T follicular helper cell (primary cell): ENCODE measurements at places on chromosomes 2 and 18.

- DNase-seq, result no peak
Observed at GRCh38 chr2:16272038-16272788, 331.9 kb downstream of the MYCN start.

GRCh38 chr2:58042486-58042970, 4.1 kb upstream of the VRK2 start:
- DNase-seq, result no peak

DNA sequence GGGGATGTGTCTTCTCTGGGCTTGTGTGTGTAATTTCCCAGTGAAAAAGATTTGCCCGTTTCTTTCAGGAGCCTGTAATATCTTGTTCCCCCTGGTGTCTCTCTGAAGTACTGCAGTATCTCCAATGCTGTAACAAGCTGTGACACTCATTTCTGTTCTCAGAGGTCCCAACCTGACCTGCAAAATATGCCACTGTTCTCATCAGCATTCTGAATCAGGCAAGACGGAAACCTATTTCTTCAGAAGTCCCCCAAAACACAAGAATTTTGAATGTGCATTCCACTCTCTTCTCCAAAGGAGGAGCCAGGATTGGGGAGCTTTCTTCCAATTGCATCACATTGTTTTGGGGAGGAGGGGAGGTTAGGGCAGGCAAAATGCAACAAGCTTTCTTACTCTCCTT, 77.0 kb upstream of the CNGA3 start:
- DNase-seq, result no peak

DNA sequence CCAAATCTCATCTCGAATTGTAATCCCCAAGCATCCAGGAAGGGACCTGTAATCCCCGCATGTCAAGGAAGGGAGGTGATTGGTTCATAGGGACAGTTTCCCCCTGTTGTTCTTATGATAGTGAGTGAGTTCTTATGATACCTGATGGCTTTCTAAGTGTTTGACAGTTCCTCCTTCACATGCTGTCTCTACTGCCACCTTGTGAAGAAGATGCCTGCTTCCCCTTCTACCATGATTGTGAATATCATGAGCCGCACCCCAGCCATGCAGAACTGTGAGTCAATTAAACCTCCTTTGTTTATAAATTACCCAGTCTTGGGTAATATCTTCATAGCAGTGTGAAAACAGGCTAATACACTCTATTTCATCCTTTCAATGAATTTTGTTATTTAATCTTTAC, 446.7 kb downstream of the RNF144A start:
- DNase-seq, result no peak

DNA sequence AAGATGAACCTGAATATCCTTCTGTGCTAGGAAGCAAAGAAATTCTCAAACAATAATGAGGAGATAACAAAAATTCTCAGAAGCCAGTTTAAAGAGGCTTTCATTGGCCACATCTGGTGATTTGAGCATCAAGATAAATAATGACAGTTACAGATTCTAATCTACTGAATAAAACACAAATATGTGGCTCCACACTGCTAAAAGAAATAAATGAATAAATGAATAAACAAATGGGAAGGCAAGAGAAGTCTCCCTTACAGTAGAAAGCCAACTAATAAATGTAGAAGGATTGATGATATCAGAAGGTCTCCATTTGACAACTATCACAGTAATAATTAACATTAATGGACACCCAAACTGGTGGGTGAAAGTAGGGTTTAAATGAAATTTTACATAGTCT, 54.6 kb upstream of the ADAM23 start:
- DNase-seq, result no peak

DNA sequence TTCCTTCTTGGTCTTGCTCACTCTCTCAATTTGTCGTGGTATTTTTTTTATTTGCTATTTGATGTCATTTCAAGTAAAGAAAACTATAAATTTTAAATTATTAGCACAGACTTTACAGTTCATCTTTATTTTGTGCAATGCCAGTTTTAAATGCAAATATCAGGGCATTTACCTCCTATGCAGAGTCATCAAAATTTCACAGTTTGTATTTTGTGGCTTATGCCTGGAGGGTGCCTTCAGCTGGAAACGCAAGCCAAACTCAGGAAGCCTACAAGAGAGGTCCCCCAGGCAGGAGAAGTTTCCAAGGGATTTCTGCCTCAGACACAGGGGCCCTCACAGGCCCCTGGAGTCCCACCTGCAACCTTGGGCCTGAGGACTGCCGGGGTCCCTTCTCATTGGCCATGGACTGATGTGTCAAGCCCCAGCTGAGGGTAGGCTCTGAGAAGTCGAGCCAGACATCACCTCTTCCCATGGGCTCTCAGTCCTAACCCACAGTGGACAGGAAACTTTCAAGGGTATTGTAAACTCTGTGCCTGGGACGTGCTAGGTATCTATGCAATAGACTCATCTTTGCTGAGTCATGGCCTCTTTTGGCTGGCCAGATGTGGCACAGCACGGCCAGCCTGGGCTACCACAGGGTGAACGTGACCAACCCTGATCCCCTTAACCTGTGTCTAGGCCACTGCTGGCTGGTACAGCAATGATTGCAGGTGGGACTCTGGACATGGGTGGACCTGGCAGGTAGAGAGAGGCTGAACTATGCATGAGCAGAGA, 236.5 kb downstream of the CELF4 start:
- no peak for DNase-seq

DNA sequence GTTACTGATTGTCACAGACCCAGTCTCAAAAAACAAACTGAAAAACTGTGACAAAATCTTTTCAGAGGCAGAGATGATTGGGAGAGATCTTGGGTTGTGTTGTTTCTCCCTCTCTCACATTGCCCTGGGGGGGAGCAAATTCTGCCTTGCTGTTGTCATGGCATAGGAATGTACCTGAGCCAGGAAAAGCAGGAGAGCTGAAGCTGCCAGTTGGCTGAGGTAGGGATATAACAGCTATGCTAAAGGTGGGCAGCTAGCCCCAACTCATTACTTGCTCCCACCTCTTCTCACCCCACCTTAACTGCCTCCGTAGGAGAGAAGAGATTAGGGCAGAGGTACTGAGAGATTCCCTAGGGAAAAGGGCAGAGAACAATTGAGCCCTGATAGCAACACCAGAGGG, 299.3 kb downstream of the OSR1 start:
- DNase-seq, result no peak

- no peak for DNase-seq
Observed at GRCh38 chr2:137220438-137220993, 455.2 kb downstream of the THSD7B start.

DNA sequence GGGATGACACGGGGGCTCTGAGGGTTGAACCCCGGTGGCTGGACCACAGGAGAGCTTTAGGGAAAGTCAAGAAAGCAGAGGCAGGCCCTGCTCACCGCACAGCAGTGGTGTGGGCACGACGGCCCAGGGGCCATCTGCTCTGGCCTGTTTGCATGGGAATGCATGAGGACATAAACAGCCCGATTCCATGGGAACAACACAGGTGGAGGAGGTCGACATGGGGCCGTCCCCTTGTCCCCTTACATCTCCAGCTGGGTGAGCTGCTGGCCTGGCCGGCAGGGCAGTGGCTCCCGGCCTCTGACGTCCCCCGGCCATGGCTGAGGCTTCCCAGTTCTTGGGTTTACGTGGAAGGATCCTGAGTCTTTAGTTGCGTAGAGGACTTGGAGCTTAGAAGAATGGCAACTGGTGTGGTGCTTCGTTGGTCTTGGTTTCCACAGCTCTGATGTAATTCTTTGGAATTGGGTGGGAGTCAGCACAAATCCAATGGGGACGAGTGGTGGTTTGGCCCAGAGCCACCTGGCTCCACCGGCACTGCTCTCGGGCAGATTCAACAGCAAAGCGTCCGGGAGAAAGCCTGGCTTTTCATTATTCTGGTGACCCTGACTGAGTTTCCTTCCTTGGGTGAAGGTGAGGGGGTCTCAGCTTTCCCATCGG, 98.3 kb upstream of the HDAC4 start:
- DNase-seq, result no peak

- DNase-seq, result no peak
Observed at GRCh38 chr2:240499309-240500301, 58.2 kb downstream of the ANKMY1 start.

DNA sequence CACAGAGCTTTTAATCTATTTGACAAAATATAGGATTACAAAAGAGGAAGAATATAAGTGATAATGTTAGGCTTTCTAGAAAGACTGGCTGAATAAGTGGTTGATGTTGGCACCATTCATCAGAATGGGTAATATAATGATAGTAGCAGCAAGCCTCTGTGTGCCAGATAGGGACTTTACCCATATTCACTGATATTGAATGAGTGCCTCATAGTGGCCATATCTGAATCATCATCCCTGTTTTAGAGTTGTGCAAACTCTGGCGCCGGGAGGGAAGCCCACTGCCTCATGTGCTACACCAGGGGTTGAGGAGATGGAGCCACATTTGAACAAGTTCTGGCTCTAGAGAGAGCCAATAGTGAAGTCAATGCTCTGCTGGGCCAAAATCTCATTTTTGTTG, 368.7 kb upstream of the CRIM1 start:
- no peak for DNase-seq

DNA sequence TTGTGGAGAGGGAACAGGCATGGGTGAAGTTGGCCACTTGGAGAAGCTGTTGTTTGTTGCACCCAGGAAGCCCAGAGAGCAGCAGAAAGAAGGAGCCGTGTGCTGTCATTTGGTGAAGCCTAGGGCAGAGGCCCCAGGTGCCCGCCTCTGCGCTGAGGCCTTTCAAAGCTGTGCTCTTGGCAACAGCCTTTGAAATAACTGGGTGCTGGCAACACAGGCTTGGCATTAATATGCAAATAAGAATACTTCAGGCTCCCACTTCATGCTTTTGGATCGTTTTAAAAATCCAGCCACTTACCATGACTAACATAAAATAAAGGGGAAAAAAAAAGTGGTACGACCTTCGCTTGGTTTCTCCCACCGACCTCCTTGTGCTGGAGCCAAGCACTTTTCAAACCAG, 41.1 kb downstream of the DHRS9 start:
- no peak for DNase-seq

DNA sequence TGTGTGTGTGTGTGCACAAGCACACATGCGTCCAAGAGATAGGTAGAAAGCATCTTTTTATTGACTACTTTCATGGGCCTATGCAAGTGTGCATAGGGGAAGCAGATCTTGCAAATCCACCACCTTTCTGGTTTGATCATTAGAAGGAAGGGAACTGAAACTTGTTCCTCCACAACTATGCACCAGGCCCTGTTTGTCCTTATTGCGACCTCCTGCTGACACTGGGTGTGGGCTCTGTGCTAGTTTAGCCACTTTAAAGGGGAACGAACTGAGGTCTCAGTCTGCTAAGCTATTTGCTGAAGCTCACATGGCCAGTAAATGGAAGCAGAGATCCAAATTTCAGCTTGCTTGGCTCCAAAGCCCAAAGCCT, 32.1 kb upstream of the INSIG2 start:
- no peak for DNase-seq

DNA sequence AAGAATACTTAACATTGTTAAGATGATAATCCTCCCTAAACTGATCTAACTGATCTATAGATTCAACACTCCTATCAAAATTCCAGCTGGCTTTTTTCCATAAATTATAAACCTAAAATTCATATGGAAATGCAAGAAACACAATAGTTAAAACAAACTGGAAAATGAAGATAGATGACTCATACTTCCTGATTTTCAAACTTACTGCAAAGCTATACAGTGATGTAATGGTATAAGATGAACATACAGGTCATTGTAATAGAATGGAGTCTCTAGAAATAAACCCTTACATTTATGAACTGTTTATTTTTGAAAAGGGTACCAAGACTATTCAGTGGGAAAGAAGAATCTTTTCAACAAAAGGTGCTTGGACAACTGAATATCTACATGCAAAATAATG, 32.3 kb downstream of the UBXN4 start:
- no peak for DNase-seq

GRCh38 chr2:198874472-198874858, 583.3 kb downstream of the SATB2 start:
- DNase-seq, result no peak

- DNase-seq, result no peak
Observed at GRCh38 chr2:26913999-26914658, 56.3 kb upstream of the MAPRE3 start.

- no peak for DNase-seq
Observed at GRCh38 chr18:59488899-59489298, 129.8 kb upstream of the LMAN1 start.

- DNase-seq, result no peak
Observed at GRCh38 chr2:233289648-233290047, 18.0 kb upstream of the SAG start.

DNA sequence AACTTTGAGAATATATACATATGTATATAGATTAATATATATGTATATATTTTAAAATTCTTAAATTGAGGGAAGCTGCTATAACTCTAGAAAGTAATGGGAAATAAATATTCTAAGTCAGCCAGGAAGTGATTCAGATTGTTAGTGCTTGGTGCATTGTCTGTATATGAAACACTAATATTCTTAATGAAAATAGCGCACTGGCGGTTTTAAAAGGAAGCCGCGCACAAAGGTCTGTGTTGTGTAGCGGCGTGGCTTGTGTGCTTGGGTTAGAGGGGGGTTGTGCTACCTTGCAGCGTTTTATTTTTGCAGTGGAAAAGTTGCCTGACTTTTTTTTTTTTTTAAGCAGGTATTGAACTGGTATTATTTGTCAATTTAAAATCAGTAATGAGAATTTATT, 11.3 kb downstream of the TSHZ1 start:
- no peak for DNase-seq

DNA sequence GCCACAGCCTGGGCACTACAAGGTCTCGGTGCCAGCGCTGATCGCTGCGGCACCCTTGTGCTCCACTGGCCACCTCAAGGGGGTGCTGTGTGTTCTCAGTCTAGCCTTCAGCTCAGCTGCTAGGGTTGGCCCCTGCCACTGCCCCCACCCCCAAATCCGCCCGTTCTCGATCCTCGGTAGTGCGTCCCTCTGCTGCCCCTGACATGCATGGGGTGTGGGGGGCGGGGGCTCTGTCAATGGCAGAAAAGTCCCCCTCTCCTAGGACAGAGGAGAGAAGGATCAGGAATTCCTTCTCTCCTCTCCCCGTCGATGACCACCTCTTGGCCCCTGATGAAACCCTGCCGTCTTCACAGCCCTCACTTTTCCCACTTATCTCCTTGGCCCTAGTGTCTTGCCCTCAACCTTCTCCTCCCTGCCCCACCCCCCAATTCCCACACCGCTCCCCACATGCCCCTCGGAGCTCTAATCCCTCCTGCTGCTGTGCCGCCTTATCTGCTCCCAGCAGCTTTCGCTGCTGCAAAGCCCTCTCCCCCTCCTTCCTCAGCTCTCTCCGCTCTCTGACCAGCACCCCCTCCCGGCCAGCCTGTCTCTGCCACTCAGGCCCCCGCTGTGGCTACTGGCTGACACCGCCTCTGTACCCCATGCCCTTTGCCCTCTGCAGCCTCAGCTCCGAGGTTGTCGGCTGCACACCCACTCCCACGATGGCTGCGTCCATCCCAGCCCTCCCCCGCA, 4.3 kb upstream of the ASIC4 start:
- peak; percentile 29 for DNase-seq

- no peak for DNase-seq
Observed at GRCh38 chr2:232117413-232117812, 155.9 kb downstream of the DIS3L2 start.

- no peak for DNase-seq
Observed at GRCh38 chr18:46397174-46397573, 259.8 kb downstream of the LOXHD1 start.

- DNase-seq, result no peak
Observed at GRCh38 chr18:58952858-58953257, 88.2 kb downstream of the ZNF532 start.
